ENCODE measurements at places on chromosomes 3 and 15. TPM values are rescaled to one million over a fixed set of nuclear protein-coding genes. Genes with fewer than 3 reads are reported as not detected.

Gene GOLGA6D
- not detected for total RNA-seq

Gene ADGRG7
- 1.1 TPM for total RNA-seq

Gene LYZL4
- not detected for total RNA-seq

Gene SIDT1
- total RNA-seq = not detected

Gene P3H2
- 14.1 TPM for total RNA-seq

Gene MOBP
- total RNA-seq = under 0.01 TPM

Gene MELTF
- 1.00 TPM for total RNA-seq

Gene FOXB1
- not detected for total RNA-seq

Gene ISG20
- total RNA-seq = 4.2 TPM

Gene FEZF2
- not detected for total RNA-seq
